ENCODE measurements at places on chromosomes 4 and X. TPM values are rescaled to one million over a fixed set of nuclear protein-coding genes. Genes with fewer than 3 reads are reported as not detected.

DNA sequence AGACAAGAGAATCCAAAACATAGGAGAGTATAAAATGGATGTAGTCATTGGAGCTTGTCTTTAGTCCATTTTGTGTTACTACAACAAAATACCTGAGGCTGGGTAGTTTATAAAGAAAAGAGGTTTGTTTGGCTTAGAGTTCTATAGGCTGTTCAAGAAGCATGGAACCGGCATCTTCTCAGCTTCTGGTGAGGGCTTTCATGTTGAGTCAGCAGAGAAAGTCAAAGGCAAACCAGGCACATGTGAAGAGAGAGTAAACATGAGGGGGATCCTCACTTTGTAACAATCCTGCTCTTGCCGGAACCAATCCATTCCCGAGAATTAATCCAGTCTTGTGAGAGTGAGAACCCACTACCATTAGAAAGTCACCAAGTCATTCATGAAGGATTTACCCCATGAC lies 8.1 kb upstream of the HCCS start:
- H3K36me3 ChIP-seq = no peaks in the 10 kb centered on the region
- no peak overlapping the region for H3K4me3 ChIP-seq
- no peaks in the 10 kb centered on the region for H3K27me3 ChIP-seq
- H3K4me1 ChIP-seq = peaks cover 11% of the 10 kb centered on the region

DNA sequence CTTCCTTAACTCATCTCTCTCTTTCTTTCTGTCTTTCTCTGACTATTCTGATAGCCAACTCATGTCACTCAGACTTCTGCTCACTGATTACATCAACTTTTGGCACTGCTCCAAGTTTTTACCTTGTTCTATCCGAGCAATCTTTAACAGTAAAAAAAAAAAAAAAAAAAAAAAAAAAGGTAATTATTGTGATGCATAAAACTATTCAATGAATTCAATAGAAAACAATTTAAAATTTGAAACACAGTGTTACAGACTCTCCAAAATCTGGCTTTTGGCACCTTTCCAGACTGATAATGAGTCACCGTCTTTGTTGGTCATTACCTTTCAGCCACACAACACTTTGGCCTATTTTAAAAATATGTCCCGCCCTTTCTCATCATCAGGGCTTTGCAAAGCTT lies 229.5 kb downstream of the GALNTL6 start:
- no peak overlapping the region for H3K27ac ChIP-seq
- no peaks in the 10 kb centered on the region for H3K4me1 ChIP-seq
- H3K4me3 ChIP-seq = no peak overlapping the region
- DNase-seq = peak; percentile 3

- no peak for DNase-seq
- no peaks in the 10 kb centered on the region for H3K4me1 ChIP-seq
Measured at GRCh38 chr4:47154816-47155370, 123.5 kb downstream of the GABRB1 start.

DNA sequence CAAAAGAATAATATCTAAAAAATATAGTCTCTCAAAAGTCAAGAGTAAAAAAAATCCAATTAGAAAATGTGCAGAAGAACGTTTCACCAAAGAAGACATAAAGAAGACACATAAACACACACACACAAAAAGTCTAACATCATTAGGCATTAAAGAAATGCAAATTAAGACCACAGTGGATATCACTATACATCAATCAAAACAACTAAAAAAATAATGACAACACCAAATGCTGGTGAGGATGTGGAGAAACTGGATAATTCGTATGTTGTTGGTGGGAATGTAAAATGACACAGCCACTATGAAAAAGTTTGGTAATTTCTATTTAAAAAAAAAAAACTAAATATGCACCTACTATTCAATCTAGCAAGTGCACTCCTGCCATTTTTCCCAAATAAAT lies 66.4 kb downstream of the LRBA start:
- no peak overlapping the region for H3K27ac ChIP-seq
- no peak overlapping the region for H3K4me3 ChIP-seq
- DNase-seq = no peak
- no peaks in the 10 kb centered on the region for H3K4me1 ChIP-seq
- H3K27me3 ChIP-seq = no peaks in the 10 kb centered on the region
- no peaks in the 10 kb centered on the region for H3K36me3 ChIP-seq

- peak; percentile 50 for DNase-seq
- H3K27ac ChIP-seq = no peak overlapping the region
- peaks cover under 1% of the 10 kb centered on the region for H3K27me3 ChIP-seq
- H3K4me3 ChIP-seq = peak overlapping the region; percentile 77
Measured at GRCh38 chr4:153151535-153152455, 52.4 kb upstream of the TRIM2 start.

GRCh38 chr4:121728798-121729226 lies 32.0 kb upstream of the ANXA5 start:
- DNase-seq = peak; percentile 90
- H3K4me3 ChIP-seq = no peak overlapping the region
- H3K27me3 ChIP-seq = no peaks in the 10 kb centered on the region
- no peaks in the 10 kb centered on the region for H3K36me3 ChIP-seq
- H3K4me1 ChIP-seq = peaks cover 23% of the 10 kb centered on the region

- H3K4me1 ChIP-seq = no peaks in the 10 kb centered on the region
- no peak overlapping the region for H3K4me3 ChIP-seq
- H3K36me3 ChIP-seq = no peaks in the 10 kb centered on the region
Measured at GRCh38 chr4:74353858-74354257, 11.1 kb upstream of the EREG start.

BTK gene
- total RNA-seq = 0.79 TPM

PLAC1 gene
- total RNA-seq = 0.61 TPM

CXCL5 gene
- 0.61 TPM for total RNA-seq

SOX3 gene
- total RNA-seq = 0.98 TPM

BEND4 gene
- 0.32 TPM for total RNA-seq
